ENCODE measurements at places on chromosomes 1 and 21.
A peak's percentile ranks its signal among the peaks of the same experiment; 100 is the strongest.

GRCh38 chr1:23200883-23201282, 16.4 kb downstream of the HTR1D start:
- DNase-seq: no peak

- no peak for DNase-seq
Observed at GRCh38 chr1:222843469-222844410, 28.9 kb downstream of the DISP1 start.

GRCh38 chr1:169529068-169529642, 43.4 kb upstream of the SLC19A2 start:
- no peak for DNase-seq

DNA sequence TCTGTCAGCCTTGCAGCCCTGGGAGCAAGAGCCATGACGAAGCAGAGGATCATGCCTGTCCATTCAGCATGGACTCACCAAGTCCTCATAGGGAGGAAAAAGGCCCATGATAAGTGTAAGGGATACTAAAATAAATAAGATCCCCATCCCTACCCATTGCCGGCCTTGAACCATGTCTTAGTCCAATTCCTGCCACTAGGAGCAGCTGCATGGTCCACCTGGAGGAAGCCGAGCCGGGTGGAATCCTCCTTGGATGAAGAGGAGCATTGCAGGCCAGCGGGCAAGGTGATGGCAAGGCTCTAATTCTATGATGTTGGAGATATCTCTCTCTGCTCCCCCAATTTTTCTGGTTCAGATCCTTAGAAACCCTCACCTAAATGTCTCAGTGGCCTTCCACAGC, 38.7 kb upstream of the SYT6 start:
- no peak for DNase-seq

DNA sequence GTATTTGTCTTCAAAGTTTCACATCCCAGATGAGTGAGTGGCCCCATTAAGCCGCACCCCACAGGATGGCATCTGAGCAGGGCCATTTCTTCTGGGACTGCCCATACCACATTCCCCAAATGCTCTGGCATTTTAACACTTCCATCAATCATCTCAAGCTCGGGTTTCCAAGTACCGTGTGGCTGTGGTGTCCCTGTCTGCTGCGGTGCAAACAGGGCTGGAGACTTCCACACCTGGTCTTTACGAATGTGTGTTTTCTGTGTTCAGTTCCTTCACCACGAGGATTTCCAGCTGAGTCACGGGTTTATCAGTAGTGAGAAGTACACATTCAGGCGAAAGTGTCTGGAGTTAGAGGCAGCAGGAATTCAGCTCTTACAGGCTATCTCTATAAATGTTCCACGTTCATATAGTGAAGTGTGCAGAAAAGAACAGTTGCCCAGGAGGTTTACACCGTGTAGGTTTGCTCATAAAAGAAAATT, 195.2 kb downstream of the RHOU start:
- no peak for DNase-seq

- DNase-seq: no peak
Observed at GRCh38 chr1:243341074-243341473, 85.2 kb downstream of the SDCCAG8 start.

- DNase-seq: no peak
Observed at GRCh38 chr1:53868565-53868964, 21.0 kb downstream of the YIPF1 start.

- peak; percentile 18 for DNase-seq
Observed at GRCh38 chr1:6048179-6048867, 2.6 kb downstream of the KCNAB2 start.

GRCh38 chr1:59427155-59427554, 130.3 kb downstream of the FGGY start:
- no peak for DNase-seq

DNA sequence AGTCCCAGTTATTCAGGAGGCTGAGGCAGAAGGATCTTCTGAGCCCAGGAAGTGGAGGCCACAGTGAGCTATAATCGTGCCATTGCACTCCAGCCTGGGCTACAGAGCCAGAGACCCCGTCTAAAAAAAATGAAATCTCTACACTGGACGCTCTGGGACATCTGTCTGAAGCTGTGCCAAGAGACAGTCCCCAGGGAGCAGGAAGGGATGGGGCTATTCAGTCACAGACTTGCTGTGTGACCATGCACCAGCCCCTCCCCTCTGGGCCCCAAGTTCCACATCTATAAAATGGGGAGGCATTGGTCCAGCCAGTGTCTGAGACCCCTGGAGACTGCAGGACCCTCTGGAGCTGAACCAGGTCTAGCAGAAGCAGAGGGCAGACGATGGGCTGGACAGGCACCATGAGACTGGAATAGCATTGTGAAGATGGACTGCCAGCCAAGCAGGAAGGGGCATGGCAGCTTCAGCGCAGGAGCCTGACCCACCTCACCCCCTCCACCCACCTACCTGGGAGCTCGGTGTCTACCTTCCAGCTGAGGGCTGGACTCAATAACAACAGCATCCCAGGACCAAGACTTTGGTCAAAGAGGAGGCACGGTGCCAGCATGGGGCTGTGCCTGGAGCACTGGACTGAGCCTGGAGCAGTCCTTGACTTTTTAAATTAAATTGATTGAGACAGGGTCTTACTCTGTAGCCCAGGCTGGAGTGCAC, 1.4 kb downstream of the TMEM54 start:
- no peak for DNase-seq

DNA sequence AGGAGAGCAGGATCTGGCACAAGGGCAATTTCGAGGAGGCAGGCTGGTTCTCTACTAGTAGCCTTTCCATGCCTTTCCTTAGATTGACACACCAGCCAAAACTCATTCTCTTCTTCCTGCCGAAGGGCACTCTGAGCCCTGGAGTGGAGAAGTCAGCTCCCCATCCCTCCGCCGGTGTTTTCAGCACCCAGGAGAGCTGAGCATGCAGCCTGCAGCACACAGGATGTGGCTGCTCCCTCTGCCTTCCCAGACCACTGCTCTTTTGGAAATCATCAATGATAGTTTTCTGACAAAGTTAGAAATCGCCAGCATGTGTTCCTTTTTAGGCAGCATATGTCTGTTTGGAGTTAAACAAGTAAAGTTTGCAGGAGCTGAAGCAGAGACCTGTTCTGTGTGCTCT, 11.7 kb downstream of the RNU5D-1 start:
- no peak for DNase-seq

- no peak for DNase-seq
Observed at GRCh38 chr1:218659911-218660677, 315.0 kb downstream of the TGFB2 start.

DNA sequence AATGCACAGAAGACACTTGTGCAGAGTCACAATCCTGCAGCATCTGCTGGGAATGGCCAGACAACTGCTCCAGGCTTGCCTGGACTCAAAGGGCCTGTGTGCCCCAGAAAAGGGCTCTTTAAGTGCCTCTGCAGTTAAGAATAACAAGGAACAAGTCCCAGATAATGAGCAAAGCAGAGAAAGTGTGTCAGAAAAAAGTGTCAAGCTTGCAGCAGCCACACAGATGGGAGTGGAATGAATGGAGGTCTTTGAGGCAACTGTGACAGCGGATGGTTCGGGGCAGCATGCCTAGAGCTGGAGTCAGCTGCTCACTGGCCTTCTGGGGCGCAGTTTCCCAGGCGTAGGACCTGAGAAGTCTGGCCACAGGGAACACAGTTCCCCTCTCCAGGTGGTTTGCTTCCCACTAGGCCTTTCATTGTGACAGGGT, 5.1 kb downstream of the PARP1 start:
- no peak for DNase-seq

GRCh38 chr1:25037174-25038074, 107.3 kb upstream of the RUNX3 start:
- DNase-seq: peak; percentile 38

DNA sequence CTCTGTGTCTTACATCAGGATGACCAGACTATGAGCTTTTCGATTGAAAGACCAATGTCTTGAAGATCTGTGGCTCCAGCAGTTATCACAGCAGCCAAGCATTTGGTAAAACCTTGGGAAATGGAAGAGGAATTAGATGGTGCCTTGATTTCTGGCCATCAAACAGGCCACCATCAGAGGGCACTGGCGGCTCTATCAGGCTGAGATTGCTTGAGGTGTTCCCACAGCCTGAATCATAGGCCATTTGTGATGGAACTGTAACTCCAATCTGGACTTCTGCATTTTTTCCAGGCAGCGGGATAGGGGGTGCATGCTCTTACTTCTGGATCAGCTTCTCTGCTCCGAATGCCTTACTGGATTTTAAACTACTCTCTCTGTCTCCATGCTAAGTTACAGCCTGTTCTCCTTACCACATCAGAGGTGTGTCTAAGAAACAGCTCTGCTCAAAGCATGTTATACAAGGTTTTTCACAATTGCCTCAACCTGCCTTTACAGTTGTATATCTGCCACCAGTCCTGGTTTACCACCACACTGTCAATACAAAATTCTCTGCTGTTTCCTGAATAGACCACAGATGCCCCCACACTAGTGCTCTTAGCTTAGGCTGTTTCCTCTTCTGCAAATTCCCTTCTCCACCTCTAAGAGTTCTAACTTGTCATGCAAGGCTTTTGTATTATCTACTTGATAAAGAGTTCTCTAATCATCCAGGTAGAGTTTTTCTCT, 180.9 kb downstream of the PTGER3 start:
- no peak for DNase-seq

GRCh38 chr1:154943649-154944400, 7.3 kb upstream of the PMVK start:
- DNase-seq: peak; percentile 47

DNA sequence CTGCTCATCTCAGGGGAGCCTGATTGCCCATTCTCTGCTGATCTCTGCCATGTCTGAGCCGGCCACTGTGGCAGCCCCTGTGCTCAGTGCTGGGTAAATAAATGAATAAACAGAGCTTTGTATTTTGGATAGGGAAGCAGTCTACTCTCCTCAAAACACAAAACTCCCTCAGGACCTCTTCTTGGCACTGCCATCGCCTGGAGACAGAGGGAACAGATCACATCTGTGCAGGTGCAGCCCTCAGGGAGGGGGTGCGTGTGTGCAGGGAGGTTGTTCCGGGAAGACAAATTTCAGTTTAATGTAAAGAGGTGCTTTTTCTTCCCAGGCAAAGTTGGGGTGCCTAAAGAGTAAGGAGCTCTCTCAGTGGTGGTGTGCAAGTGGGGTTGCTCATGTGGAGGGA, 7.7 kb upstream of the FAM167B start:
- no peak for DNase-seq

GRCh38 chr1:29317063-29317915, 81.0 kb downstream of the PTPRU start:
- DNase-seq: no peak

DNA sequence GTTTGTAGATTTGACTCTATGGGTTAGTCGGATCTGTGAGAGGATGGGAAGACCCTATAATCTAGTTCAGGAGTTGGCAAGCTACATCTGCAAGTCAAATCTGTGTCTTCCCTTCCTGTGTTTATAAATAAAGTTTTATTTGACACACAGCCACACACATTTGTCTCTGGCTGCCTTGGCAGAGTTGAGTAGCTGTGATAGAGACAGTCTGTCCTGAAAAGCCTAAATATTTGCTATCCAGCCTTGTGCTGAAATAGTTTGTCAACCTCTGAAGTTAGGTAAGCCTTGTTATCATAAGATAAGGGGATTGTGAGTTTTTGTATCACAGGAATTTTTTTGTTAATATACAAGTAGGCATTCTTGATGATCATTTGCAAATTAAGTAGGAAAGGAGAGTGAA, 136.8 kb downstream of the NOS1AP start:
- no peak for DNase-seq

DNA sequence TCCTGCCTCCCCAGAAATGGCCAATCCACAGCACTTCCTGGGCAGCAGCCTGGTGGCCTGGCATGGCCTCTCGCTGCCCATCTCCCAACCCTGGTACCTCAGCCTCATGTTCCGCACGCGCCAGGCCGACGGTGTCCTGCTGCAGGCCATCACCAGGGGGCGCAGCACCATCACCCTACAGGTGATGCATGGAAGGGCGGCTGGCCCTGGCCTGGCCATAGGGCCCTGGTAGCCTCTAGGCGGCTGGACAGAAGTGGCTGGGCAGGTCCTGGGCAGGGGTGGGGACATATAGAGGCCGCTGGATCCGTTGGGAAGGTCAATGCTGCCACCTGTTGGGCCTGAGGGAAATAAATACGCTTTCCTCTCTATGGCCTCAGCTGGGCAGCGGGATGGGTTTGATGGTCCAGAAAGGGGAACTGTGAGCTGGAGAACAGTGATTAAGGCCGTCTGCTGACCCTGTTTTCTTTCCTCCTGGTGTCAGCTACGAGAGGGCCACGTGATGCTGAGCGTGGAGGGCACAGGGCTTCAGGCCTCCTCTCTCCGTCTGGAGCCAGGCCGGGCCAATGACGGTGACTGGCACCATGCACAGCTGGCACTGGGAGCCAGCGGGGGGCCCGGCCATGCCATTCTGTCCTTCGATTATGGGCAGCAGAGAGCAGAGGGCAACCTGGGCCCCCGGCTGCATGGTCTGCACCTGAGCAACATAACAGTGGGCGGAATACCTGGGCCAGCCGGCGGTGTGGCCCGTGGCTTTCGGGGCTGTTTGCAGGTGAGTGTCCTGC, 14.4 kb downstream of the CELSR2 start:
- no peak for DNase-seq

DNA sequence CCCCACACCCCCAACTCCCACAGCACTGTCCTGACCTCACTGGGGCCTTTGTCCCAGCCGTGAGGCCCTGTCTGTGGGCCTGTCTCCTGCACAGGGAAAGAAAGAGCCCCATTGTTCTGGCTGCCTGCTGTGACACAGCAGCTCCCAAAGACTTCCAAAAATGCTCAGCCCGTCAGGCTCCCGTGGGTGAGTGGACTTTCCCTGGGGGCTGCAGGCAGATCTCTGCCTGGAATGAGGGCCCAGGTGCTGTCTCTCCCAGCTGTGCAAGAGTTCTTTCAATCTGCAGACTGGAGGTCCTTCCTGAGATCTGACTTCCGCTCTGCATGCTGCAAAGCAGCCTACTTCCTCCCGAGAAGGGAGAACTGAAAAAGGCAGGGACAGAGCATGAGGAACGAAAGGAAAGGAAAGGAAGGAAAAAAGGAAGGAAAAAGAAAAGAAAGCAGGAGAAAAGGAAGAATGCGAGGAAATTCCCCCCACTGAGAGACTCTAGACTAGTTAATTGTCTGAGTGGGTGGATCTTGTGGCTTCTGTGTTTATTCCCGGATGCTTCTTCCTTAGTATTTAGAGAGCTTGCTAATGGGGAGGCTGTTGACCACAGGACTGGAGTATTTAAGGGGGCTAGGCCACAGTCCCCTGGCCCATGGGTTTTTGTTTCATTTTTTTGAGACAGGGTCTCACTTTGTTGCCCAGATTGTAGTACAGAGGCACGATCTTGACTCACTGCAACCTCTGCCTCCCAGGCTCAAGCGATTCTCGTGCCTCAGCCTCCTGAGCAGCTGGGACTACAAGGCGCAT, 15.0 kb downstream of the NES start:
- DNase-seq: no peak

- DNase-seq: no peak
Observed at GRCh38 chr1:159068886-159069285, 7.7 kb downstream of the AIM2 start.

GRCh38 chr1:193479187-193479586, 292.8 kb upstream of the B3GALT2 start:
- DNase-seq: no peak

- DNase-seq: no peak
Observed at GRCh38 chr1:184911103-184911745, 63.1 kb downstream of the NIBAN1 start.

DNA sequence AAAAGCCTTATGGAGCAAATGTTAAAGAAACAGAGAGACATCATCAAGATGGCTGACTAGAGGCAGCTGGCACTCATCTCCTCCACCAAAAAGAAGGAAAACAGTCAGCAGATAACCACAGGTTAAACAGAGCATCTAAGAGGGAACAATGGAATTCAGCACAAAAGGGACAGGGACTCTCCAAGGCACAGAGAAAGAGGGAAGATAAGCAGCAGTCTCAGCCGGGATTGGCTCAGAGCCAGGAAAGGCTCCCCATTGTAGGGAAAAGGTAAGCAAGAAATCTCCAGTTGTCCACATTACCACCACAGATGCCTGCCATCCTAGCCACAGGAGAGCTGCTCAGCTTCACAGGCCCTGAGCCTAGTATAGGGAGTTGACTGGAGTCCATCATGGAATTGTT, 605.5 kb downstream of the SMYD3 start:
- no peak for DNase-seq

Data from NCI-H2081 (cell line).